ENCODE measurements at places on chromosomes 13 and 19.

- DNase-seq = no peak
Observed at GRCh38 chr19:7287722-7288121, 6.5 kb downstream of the INSR start.

DNA sequence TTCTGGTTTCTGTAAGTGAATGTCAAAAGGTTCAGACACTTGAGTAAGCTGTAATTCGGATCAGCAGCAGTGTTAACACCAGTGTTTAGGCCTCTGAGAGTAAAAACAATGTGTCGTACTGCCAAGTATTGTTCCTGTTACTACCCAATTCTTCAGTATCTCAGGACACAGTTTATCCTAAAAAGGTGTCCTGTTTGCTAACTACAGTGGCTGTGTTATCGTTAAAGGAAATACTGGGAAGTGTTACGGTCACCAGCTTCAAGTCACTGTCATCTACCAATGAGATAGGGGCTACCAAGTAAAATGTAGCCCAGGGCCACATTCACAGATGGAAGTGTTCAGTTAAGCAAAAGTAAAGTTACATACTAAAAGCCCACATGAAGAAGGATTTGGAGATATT is 2.3 kb upstream of the UPF3A start:
- no peak for DNase-seq

DNA sequence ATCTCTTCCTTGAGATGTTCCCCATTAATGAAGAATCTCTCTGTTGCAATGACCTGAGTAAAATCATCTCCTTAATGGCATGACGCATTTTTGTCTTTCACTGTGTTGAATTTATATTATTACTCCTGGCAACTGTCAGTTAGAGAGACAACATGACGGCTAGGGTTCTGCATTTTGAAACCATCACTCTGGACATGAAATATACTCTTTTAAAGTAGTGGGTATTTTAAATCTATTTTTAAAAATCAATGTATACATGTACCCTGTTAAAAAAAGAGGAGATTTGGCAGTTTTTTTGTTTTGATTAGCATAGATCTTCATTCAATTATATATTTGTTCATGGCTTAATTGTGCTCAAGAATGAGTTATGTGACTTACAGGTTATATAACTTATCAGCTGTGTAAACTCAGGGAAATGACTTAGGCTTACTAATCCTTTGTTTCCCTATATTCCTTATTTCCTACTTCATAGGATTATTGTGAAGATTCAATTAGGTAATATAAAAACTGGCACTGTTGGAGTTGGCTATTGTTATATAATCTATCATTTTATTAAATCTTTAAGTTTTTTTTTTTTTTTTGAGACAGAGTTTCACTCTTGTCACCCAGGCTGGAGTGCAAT is 632.0 kb upstream of the SPRY2 start:
- no peak for DNase-seq

GRCh38 chr13:64675255-64675892 is 2554.8 kb downstream of the PCDH9 start:
- peak; percentile 31 for DNase-seq

DNA sequence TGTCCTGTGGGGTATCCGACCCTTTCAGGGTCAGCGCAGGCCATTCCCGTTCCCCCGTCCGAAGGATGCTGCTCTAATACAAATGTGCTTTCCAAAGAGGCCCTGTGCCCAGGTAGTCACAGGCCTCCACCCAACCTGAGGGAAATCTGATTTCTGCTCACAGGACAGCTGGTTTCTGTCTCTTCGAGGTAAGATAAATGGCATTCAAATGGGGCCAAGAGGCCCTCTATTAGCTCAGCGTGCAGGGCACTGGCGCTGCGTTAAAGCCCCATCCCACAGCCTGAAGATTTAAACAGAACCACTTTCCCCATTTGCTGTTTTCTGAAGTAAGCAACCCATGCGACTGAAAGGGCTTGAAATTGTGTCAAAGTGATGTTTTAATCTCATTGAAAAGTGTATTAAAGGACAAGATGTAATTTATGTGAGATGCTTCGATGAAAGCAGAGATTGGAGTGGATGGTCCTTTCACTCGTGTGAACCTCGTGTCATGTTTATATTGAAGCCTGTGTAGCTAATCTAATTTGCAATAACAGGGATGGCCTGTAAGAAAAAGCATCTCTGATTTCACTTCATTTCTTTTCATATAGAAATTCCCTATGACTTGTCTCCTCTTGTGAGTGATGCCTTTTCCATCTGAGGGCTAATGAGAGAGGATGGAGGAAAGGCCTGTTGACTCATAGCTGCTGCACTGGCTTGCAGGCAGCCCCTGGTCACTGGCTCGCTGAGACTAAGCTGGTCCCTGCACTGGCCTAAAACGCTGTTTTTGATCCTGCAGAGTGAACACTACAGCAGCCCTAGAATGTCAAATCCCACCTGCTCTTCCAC is 7.3 kb upstream of the SOX1 start:
- DNase-seq = no peak

GRCh38 chr19:6138066-6138465 is 2.6 kb downstream of the ACSBG2 start:
- no peak for DNase-seq

DNA sequence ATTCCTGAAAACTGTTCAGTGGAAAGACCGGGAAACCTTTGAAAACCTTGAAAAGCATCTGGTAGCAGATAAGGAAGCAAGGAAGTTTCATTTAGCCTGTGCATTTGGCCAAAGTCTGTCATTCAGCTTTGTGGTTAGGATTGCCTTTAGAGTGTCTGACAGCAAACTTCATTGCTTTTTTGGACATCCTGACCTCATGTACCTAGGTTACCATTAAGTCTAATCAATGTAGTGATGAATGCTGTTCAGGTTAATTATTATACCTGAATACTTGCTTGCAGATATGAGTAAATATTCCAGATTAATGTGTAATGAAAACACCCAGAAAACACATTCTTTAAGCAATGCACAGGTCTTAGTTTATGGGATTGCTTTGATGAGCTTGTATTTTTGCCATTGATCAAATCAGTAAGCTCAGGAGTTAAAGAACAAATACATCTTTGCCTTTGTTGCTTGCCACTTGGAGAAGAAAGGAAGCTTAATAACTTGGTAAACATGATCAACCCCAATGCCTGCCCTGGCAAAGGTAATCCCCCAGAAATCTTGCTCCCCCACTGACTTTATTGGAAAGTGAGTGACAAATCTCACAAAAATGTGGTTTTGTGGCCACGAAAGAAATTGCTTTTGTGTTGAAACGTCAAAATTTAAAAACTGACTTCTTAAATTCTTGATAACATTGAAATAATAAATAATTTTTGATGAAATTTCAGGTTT is 87.4 kb downstream of the SLC15A1 start:
- DNase-seq = no peak

DNA sequence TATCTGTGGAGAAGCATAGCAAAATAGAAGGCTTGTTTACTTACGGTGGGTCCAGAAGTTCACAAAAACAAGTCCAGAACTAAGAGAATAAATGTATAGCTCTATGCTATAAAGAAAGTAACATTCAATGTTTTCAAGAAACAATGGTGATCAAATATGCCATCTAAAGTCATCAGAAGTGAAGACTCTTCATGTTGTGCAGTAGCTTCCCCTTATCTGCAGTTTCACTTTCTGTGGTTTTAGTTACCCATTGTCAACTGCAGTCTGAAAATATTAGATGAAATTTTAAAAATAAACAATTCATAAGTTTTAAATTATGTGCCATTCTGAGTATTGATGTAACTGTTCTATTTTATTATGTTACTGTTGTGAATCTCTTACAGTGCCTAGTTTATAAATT is 72.5 kb downstream of the EDNRB start:
- no peak for DNase-seq

All from T47D (cell line).